ENCODE measurements at places on chromosomes 6 and 20.
A peak's percentile ranks its signal among the peaks of the same experiment; 100 is the strongest.

DNA sequence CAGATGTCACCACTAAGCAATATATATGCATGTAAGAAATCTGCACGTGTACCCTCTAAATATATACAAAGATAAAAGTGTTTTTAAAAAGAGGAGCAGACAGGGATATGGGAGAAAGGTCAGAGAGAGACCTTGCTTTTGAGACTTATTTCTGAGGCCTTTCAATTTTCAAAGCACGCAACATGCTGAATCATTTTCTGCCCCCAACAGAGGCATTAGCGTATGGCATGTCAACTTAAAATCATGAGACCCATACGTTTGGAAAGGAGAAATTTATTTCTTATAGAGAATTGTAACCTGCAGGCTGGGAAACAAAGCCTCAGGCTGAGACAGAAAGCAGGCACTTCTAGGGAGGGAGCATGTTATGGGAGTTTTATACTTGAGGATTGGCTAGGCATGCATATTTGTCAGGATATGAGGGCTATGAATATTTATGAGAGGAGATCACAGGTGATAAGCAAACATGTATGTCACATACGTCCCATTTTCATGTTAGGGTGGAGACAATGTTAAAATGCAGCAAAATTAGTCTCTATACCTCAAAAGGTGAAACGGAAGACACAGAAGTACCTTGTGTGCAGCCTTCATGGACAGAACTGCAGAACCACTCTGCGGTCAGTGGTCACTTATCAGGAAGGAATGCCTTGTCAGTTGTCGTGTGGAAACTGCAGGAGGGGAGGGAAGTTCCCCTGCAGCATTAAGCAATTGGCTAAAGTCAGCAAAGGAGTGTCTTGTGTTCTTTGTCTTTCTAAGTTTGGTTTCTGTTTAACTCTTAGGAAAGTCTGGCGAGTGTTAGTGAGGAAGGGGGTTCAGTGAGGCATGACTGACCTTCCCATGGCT, 6.3 kb upstream of the GABRR2 start:
- no peak for ATAC-seq

- no peak for ATAC-seq
Observed at GRCh38 chr6:20572940-20573339, 38.7 kb downstream of the CDKAL1 start.

DNA sequence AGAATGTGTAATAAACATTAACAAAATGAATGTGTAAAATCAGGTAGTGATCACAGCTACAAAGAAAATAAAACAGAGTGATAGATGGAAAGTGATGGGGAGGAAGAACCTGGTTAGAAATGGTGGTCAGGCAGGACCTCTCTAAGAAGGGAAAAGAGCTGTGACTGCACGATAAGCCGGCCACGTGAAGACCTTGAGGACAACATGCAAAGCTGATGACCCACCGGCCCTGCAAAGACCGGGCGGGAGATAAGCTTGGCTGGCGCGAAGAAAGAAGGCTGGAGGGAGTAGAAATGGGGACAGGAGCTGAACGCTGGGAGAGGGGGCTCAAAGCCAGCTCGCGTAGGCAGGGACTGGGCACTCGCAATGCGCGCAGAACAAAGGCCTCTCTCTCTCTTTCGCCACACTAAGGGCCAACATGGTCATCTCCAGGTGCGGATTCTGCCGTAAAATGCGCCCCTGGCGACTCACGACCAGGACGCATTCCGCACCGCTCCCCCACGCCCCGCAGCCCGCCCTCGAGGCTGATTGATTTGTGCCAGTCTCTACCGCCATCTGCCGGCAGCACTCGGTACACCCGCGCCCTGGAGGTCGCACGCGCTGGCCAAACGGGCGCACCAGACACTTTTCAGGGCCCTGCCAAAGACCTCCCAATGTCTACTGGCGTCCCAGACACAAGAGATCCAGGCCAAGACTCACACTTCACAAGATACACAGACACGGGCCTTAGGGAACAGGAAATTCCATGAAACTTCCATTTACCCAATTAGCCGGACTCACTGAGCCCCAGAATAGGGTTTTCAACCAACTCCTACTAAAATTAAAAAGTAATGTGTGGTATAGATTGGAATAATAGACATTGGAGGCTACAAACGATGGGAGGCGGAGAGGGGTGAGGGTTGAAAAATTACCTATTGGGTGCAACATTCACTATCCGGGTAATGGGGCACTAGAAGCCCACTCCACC, 9.4 kb downstream of the DEFB132 start:
- ATAC-seq = peak; percentile 95

GRCh38 chr6:105985098-105985815, 100.9 kb upstream of the PRDM1 start:
- ATAC-seq = peak; percentile 24

DNA sequence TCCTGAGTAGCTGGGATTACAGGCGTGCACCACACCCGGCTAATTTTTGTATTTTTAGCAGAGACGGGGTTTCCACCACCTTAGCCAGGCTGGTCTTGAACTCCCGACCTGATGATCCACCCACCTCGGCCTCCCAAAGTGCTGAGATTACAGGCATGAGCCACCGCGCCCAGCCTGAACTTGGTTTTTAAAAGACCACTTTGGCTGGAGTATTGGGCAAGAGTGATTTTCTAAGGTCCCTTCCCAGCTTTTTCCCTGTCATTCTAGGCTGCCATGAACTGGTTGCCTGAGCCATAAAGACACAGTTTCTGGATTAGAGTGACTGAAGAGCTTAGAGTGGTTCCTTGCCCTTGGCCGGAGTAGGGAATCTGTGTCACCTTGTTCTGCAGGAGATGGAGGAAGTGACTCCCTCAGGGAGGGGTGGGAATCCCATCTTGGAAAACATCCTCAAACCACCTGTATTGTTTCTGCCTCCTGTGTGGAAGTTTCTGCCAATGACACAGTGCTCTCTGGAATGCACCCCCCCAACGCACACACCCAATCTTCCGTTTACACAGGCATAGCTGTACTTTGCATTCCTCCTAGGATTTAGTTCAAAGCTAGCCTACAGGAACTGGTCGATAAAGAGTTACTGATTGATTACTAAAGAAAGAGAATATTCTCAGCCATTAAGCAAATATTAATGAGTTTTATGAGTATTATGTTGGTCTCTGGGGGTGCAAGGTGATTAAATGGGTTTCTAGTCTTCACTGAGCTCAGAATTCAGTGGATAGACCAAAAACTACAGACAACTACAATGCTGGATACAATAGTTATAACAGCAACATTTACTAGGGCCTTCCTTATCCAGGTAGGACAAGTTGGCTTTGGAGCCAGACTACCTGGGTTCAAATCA, 18.2 kb downstream of the BCL2L1 start:
- ATAC-seq = peak; percentile 81

DNA sequence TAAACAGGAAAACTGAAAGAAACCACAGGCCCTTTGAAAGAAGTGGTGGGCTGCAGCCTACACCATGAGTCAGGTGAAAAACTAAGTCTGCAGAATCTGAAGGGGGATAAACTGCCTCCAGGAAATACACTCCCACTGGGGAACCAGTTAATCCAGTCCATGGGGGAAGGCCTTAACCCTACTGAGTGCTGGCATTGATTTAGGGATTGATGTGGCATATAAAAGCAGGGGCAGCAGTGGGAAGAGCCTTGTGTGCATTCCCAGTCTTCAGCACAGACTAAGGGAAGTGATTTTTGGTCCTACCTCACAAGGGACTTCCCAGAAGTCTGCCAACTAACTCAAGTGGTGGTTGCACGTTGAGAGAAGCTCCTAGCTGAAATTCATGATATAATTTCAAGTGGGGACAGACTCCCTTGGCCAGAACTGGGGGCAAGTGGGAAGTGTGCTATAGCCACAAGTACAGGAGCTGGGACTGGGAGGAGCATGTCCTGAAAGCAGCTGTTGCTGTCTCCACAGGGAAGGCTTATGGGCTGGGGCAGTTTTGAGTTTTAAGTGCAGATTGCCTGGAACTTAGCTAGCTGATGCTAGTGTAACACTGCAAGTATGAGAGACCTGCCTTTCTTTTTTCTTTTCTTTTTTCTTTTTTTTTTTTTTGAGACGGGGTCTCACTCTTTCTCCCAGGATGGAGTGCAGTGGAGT, 31.2 kb downstream of the CITED2 start:
- ATAC-seq = no peak

GRCh38 chr6:37517411-37517812, 17.7 kb upstream of the CCDC167 start:
- no peak for ATAC-seq

- no peak for ATAC-seq
Observed at GRCh38 chr6:37315157-37315515, 38.6 kb upstream of the RNF8 start.

DNA sequence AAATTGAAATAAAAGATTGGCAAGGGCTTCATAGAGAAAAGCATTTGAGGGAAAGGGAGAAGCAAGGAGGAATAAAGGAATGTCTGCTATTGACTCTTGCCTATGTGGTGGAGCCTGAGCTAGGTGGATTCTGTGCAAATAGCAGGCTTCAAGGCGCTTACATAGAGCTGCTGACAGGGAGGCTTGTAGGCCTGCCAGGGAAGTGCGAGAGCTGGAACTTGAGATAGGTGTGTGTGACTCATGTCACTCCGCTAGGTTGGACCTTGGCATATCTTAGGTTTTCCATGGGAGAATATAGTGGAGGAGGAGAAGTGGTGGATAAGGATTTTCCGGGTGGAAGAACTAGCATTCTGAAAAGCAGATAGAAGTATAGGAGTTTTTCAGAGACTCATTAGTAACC, 14.0 kb downstream of the SNRNP48 start:
- ATAC-seq = no peak

GRCh38 chr20:43942667-43943285, 28.1 kb downstream of the TOX2 start:
- ATAC-seq = peak; percentile 59
